ENCODE measurements at places on chromosomes 7 and 10. TPM values are rescaled to one million over a fixed set of nuclear protein-coding genes. Genes with fewer than 3 reads are reported as not detected.

The ITIH5 gene
- not detected for total RNA-seq

The CYP2C8 gene
- 0.09 TPM for total RNA-seq

DNA sequence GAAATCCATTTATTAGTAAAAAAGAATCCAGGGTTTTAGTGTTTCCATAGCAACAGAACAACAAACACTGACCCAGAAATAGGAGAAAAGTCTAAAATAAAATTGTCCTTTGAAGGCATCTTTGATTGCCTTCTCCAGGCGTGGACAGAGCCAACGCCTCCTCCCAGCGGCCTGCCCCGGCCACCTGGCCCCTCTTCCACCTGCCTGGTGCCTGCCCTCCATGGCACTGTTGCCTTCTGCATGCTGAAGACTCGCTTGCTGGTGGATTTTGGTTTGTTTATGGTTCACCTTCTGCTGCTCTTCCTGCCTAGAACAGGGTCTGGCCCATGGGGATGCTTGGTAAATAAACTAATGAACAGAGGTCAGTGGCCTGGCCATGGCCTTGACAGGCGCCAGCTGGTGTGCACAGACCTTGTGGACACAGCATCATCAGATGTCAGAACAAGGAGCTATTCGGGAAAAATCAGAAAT, 107.4 kb downstream of the DYNC2I1 start:
- DNase-seq = no peak

- no peak for DNase-seq
These were observed 38.5 kb upstream of the SPOCK2 start for GRCh38 chr10:72126872-72127232.

DNA sequence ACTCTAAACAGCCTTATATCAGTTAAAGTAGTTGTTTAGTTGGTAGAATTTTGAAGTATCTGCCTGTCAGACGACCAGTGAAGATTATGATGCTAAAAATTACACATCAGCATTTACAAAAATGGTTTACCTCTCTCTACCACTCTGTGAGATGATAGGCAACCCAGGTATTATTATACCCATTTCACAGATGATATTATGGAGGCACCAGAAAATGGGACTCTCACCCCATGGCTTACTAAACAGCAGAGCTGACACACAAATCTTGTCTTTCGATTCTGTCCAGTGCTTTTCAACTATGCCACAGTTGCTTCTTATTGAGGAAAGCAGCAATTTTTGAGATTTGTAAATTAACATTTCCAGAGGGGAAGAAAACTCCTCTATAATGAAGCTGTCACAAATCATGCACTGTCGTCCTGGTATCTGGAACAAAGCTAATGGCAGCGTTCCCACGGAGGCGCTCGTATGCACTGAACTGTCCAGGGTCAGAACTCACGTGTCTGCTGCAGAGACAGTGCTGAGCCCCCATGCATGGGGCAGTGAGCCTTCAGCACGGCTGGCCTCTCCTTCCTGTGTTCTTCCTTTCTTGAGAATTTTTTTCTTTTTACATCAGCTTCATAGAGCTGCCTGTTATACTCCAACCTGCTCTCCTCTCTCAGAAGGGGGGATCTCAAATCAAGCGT, 381.1 kb downstream of the SDK1 start:
- DNase-seq = no peak
